ENCODE measurements at places on chromosomes 3 and 15.

- DNase-seq: no peak
These were observed 819.0 kb upstream of the GRM7 start for GRCh38 chr3:6041894-6042293.

- no peak for DNase-seq
These were observed 231.0 kb downstream of the ITPR1 start for GRCh38 chr3:4724051-4724629.

GRCh38 chr15:95836536-95836935 is 494.0 kb upstream of the NR2F2 start:
- no peak for DNase-seq

GRCh38 chr15:68366314-68366713 is 65.6 kb downstream of the ITGA11 start:
- DNase-seq: no peak

DNA sequence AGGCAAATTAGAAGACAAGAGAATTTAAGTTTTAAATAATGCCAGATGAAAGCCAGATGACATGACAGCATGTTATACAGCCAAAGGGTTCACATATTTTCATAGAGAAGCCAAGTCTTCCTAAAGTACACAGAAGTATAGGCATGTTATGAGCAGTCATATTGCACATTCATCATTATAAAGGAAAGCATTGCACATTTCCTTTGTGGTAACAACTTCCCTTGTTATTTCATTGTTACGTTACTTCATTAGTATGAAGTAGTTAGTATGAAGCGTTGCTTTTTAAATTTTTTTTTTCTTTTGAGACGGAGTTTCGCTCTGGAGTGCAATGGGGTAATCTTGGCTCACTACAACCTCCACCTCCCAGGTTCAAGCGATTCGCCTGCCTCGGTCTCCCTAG is 4.6 kb upstream of the ABCC5 start:
- no peak for DNase-seq

DNA sequence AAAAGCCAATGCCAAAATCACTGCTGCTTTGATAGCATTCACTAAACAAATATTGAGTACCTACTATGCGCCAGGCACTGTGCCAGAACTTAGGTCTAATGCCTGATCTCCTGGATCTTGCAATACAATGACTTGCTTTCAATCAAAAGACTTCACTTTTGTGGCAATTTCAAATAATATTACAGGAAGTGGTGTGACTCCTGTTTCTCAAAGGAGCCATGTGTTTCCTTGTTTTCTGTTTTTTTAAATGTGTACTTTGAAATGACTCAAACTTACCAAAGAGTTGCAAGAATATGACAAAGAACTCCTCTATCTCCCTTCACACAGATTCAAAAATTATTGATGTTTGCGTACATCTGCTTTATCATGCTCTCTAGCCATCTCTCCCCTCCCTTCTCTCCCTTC is 18.3 kb downstream of the OSBPL10 start:
- no peak for DNase-seq

DNA sequence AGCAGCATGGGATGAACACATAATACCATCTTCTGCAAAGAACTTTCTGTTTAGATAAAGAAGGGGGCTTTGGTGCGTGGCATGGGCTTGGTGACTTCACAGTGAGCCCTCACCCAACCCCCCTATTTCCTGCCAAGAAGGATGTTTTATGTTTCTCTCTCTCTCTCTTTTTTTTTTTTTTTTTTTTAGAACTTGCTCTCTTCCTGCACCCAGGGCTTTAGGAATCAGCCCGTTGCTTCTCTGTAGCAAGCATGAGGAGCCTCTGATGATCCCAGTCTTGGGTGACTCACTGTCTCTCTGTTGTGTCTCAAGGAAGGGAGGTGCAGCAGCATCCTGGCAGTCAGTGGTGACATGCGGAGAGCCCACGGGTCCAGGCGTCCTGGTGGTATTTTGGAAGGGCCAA is 49.1 kb downstream of the CCK start:
- DNase-seq: no peak

DNA sequence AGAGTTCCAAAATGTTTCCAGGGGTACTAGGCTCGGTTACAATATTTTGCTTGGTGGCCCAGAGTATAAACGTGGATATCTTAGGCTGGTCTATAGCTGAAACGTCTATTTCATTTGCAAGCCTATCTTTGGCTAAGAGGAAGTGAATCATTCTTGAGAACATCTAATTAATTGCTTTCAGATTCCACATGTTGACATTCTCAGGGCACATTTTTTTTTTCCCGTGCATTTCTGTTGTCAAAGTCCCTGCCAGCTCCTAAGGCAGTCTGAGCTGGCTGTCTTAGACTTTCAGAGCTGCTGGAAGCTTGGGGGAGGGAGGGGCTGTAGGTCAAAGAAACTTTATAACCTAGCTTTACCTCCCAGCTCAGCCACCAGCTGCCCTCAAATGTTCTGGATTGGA is 23.2 kb upstream of the LAMP3 start:
- DNase-seq: no peak

- no peak for DNase-seq
These were observed 290.5 kb downstream of the RPLP1 start for GRCh38 chr15:69743091-69743490.

- DNase-seq: no peak
These were observed 176.5 kb downstream of the SOX2 start for GRCh38 chr3:181888234-181888633.

DNA sequence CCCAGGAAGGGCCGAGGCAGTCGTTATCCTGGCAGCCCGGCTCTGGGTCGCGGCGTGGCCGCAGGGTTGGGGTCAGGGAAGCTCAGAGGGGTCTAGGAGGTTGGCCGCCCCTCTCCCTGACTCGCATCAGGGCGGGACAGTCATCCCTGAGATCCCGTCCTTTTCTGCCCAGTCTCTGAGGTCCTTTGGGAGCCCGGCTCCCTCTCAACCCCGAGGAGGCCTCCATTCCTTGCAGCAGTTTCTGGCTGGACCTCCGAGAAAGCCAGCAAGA is 495 bp downstream of the HYAL2 start:
- no peak for DNase-seq

DNA sequence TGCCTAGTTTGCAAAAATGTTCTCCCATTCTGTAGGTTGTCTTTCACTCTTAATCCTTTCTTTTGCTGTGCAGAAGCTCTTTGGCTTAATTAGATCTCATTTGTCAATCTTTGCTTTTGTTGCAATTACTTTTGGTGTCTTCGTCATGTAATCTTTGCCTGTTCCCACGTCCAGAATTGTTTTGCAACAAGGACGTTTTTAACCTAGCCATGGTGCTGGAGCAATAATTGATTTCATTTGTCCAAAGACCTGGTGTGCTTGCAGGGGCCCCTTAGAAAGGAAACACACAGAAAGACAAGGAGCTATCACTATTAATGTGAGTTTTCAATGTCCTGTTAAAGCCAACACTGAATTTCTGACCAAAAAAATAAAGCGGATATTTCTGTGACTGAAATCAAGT is 89.1 kb upstream of the GALNT15 start:
- DNase-seq: no peak

DNA sequence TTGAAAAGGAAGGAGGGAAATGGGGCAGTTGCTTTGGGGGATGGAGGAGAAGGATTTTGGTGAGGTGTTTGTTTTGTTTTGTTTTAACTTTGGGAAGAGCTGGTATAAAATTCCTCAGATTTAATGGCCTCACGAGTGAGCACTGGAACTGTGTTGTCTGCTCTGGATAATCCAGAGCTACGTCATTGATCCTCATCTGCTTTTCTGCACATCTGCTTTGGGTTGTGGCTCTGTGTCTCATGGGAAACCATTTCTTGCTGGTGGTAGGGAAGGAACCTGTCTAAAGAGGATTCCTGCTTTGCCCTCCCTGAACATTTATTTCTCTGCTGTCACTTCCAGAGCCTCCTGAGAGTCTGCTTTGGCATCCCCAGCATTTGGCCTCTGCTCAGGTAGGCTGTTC is 3.1 kb downstream of the SNRK start:
- DNase-seq: no peak

- DNase-seq: no peak
These were observed 75.0 kb downstream of the AGBL1 start for GRCh38 chr15:86154705-86155104.

- DNase-seq: no peak
These were observed 193.6 kb downstream of the CLSTN2 start for GRCh38 chr3:140128631-140129030.

DNA sequence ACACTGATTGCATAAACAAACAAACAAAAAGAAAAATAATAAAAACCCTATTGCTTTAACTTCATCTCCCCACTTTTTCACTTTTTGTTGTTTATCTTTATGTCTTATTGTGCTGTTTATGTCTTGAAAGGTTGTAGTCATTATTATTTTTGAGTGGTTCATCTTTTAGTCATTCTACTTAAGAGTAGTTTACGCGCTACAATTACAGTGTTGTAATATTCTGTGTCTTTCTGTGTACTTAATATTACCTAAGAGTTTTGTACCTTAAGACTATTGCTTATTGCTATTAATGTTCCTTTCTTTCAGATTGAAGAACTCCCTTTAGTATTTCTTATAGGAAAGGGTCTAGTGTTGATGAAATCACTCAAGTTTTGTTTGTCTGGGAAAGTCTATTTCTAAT is 28.1 kb downstream of the TM4SF18 start:
- DNase-seq: no peak

DNA sequence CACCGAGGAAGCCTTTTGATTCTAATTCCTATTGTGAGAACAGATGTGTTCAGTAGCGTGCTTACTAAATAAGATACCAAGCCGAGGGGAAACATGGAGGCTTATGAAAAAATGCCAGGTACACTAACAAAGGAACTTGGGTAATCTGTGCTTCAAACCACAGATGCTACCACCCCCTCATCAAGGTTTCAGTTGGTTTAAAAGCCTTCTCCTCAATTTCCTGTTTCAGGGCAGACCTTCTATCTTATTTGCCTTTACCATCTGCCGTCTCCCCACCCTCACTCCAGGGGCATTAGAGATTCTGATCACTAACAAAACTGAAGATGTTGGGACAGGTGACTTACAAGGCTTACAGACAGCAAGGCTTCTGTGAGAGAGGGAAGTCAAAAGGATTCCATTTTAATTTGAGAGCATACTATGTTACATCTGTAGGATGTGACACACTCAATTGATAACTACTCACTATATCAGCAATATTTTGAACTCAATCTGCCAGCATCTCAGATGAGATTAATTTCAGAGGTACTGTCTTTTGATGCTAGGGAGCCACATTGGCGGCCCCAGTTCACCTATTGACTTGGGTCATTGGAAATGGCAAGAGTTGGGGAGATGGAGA is 60.6 kb upstream of the PLCL2 start:
- DNase-seq: no peak

- DNase-seq: no peak
These were observed 48.9 kb upstream of the CPNE4 start for GRCh38 chr3:132083583-132084279.

GRCh38 chr3:175940243-175940642 is 1081.1 kb downstream of the NAALADL2 start:
- DNase-seq: no peak

GRCh38 chr15:67521783-67522568 is 1.0 kb downstream of the C15orf61 start:
- no peak for DNase-seq

DNA sequence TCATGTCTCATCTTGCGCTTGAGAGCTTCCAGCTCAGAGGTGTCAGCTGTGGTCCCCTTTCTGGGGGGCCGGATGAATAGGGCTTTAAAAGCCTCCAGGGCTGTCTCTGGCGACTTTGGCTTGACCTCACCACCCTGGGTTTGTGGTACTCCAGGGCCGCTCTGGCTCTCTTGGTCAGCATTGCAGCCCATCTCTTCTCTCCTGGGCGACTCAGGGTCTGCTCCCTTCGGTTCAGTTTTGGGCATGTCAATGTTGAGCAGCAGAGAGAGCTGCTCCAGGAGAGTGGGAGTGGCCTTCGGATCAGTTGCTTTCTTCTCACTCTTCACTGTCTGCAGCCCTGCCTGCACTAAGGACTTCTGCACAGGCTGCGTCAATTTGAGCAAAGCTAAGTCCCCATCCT is 127.9 kb downstream of the FMN1 start:
- DNase-seq: no peak

GRCh38 chr3:194322678-194323211 is 28.4 kb downstream of the CPN2 start:
- DNase-seq: no peak

DNA sequence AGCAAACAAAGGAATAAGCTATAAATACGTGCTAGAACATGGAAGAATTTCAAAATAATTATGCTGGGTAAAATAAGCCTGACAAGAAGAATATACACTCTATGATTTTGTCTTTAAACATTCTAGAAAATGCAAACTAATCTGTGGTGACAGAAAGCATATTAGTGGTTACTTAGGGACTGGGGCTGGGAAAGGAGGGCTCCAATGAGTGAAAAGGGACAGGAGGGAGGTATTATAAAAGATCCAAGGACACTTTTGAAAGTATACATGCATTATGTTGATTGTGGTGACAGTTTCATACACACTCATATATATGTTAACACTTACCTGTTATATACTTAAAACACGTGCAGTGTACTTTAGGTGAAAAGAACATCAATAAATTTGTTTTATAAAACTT is 23.0 kb downstream of the MYH15 start:
- DNase-seq: no peak

DNA sequence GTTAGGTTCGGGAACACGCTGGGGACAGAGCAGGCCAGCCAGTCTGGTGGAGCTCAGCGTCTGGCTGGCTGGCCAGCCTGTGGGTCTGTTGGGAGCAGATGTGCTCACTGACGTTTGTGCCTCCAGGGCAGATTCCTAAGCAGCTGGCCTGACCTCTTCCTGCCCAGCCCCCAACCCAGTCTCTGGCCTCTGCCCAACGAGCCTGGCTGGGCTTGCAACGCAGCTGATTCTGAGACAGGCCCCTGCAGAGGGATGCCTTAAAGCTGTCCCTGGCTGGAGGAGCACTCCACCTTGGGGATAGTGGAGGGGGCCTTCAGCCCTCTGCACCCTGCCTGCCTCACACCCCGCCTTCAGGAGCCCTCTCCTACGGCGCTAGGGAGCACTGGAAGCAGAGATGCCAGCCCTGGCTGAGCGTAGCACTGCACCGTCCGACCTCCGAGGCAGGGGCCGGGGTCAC is 46.0 kb downstream of the KLF13 start:
- no peak for DNase-seq

DNA sequence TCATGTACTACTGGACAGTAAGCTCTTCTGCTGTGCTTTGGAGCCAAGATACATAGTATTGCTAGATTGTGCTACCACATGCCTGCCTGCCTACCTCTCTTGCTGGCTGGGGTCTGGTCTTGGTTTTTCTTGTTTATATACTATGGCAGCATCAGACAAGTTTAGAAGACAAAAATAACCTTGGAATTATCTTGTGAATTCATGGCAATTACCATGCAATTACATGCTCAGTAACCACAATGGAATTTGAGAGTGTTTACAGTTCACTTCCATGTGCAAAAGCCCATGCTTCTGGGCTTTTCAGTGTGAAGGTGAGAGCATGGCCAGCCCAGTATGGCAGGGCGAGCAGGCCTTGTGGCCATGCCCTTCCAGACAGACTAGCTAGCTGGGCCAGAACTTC is 48.0 kb upstream of the C15orf61 start:
- DNase-seq: no peak

- DNase-seq: peak; percentile 60
These were observed 25.4 kb downstream of the ISG20 start for GRCh38 chr15:88664151-88664778.

Data from CD4-positive, alpha-beta T cell treated with Interleukin-15 for 1 hour (primary cell).